Aortic smooth muscle cell (primary cell): ENCODE measurements at places on chromosomes 3 and 15. TPM values are rescaled to one million over a fixed set of nuclear protein-coding genes. Genes with fewer than 3 reads are reported as not detected.

USP50 gene
- 0.31 and 0.40 TPM in 2 replicates for total RNA-seq

ADGRG7 gene
- 52.7 TPM in 1 of 2 replicates, not detected in the other for total RNA-seq

NR1I2 gene
- under 0.01 and 0.06 TPM in 2 replicates for total RNA-seq

TIMMDC1 gene
- total RNA-seq, result 49.1 and 53.8 TPM in 2 replicates

ARL14 gene
- 0.06 and 0.13 TPM in 2 replicates for total RNA-seq

RAD54L2 gene
- total RNA-seq, result 11.8 and 13.3 TPM in 2 replicates

MRPL46 gene
- total RNA-seq, result 8.3 and 9.9 TPM in 2 replicates

PLA2G4F gene
- not detected in 2 replicates for total RNA-seq

HSPBAP1 gene
- 5.3 and 6.4 TPM in 2 replicates for total RNA-seq

SENP8 gene
- total RNA-seq, result 2.0 and 2.6 TPM in 2 replicates

CPN2 gene
- total RNA-seq, result not detected in 2 replicates

SLCO2A1 gene
- not detected in 2 replicates for total RNA-seq

LOXL1 gene
- 186 and 204 TPM in 2 replicates for total RNA-seq

MRPS25 gene
- total RNA-seq, result 10.4 and 11.0 TPM in 2 replicates

HCN4 gene
- not detected in 2 replicates for total RNA-seq

LSM3 gene
- 9.9 and 10.6 TPM in 2 replicates for total RNA-seq

LRRC31 gene
- total RNA-seq, result not detected in 2 replicates

C3orf49 gene
- total RNA-seq, result not detected in 2 replicates

GPR160 gene
- 0.56 and 0.92 TPM in 2 replicates for total RNA-seq

EIF3J gene
- total RNA-seq, result 34.6 and 37.1 TPM in 2 replicates

EIF4E3 gene
- 0.66 and 1.6 TPM in 2 replicates for total RNA-seq

LRRC3B gene
- total RNA-seq, result not detected in 2 replicates

CCR3 gene
- not detected in 2 replicates for total RNA-seq

ZNF660 gene
- 1.1 and 1.5 TPM in 2 replicates for total RNA-seq

GABRR3 gene
- not detected in 2 replicates for total RNA-seq

RASGRF1 gene
- total RNA-seq, result not detected in 2 replicates

DUOXA2 gene
- total RNA-seq, result not detected in 2 replicates

CNTN6 gene
- total RNA-seq, result 0.66 and 5.5 TPM in 2 replicates

CPNE9 gene
- not detected in 2 replicates for total RNA-seq

DISP2 gene
- total RNA-seq, result 0.13 and 0.25 TPM in 2 replicates

TEX55 gene
- total RNA-seq, result not detected in 2 replicates

NPTN gene
- total RNA-seq, result 210 and 223 TPM in 2 replicates

CD80 gene
- 0.13 TPM in 1 of 2 replicates, not detected in the other for total RNA-seq

MYEF2 gene
- 12.4 and 17.8 TPM in 2 replicates for total RNA-seq

HESX1 gene
- total RNA-seq, result 0.56 and 0.79 TPM in 2 replicates

PRSS50 gene
- total RNA-seq, result not detected in 2 replicates
